ENCODE measurements at places on chromosomes 16 and 17. TPM values are rescaled to one million over a fixed set of nuclear protein-coding genes. Genes with fewer than 3 reads are reported as not detected.

The KCNJ12 gene
- total RNA-seq = 2.8 TPM

DNA sequence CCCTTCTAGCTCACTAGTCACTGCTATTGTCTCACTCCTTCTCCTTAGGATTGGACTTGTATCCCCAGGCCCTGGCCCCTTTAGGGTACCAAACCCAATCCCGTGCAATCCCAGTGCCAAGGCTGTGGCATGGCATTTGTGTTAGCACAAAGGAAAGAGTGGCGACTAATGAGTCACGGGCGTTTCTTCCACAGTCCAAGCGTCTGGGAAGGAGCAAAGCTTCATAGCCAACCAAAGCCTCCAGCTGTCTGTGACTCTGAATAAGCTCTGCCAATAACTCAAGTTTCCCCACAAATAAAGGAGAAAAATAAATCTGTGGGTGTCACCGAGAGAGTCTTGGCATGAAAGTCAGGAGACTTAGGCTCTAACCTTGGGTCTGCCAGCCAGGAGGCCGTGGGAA lies 54.6 kb upstream of the COX10 start:
- no peak for DNase-seq

DNA sequence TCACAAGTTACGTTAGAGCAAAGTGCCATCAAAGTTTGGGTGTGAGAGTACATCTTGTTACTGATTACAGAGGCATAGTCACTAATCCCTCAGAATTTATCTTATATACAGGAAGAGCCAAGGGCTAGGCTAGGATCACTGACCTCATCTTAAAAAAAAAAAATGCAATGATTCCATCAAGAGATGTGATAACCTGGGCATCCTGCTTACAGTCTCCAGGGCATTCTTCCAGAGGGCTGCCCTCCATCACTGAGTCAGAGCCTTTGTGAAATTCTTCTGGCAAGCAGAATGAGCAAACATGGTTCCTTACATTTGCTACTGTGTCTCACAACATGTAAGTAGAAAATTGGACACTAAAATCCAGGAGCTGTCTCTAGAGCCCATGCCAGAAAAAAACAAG lies 410.6 kb downstream of the ZFHX3 start:
- DNase-seq = peak; percentile 45

The SDK2 gene
- total RNA-seq = 0.33 TPM

GRCh38 chr17:48351911-48352332 lies 78.1 kb downstream of the SKAP1 start:
- DNase-seq = peak; percentile 11

The EIF4A3 gene
- total RNA-seq = 186 TPM

GRCh38 chr16:80583466-80583865 lies 42.7 kb downstream of the DYNLRB2 start:
- DNase-seq = peak; percentile 80

The CCDC154 gene
- not detected for total RNA-seq

The PRAC2 gene
- total RNA-seq = not detected

- DNase-seq = no peak
Measured at GRCh38 chr17:74159226-74159840, 44.1 kb upstream of the RPL38 start.

The CFAP97D1 gene
- not detected for total RNA-seq

The KRTAP2-2 gene
- total RNA-seq = not detected

DNA sequence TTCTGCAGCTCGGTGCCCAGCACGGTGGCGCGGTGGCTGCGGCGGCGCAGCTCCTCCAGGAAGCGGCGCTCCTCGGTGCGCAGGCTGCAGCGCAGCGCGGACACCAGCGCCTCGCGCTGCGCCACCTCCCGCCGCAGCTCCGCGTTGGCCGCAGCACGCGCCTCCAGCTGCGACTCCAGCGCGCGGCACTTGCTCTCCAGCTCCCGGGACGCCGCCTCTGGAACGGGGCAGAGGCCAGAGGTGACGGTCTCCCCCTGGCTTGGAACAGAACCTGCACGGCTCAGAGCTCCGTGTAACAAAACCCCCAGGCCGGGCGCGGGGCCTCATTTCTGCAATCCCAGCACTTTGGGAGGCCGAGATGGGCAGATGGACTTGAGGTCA lies 13.2 kb upstream of the CLUH start:
- DNase-seq = peak; percentile 72

The SMIM22 gene
- not detected for total RNA-seq

The NOL3 gene
- 14.7 TPM for total RNA-seq

DNA sequence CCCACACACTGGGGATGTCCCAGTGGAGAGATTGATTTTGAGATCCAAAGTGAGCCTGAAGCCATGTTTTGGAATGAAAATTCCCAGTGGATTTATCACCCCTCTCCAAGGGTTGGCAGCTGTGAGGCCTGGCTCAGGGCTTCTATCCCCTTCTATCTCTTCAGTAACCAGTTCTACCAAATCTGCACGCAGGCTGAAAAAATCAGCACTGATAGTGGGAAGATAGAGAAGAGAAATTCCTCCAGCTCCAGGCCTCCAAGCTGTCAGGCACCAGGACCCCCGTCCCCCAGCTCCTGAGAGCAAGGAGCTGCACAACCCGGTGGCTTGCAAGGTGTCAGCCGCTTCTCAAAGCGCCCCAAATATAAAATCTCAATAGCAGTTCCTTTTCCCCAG lies 1.0 kb downstream of the FLOT2 start:
- DNase-seq = no peak

- no peak for DNase-seq
Measured at GRCh38 chr16:72743011-72743761, 304.7 kb downstream of the ZFHX3 start.

DNA sequence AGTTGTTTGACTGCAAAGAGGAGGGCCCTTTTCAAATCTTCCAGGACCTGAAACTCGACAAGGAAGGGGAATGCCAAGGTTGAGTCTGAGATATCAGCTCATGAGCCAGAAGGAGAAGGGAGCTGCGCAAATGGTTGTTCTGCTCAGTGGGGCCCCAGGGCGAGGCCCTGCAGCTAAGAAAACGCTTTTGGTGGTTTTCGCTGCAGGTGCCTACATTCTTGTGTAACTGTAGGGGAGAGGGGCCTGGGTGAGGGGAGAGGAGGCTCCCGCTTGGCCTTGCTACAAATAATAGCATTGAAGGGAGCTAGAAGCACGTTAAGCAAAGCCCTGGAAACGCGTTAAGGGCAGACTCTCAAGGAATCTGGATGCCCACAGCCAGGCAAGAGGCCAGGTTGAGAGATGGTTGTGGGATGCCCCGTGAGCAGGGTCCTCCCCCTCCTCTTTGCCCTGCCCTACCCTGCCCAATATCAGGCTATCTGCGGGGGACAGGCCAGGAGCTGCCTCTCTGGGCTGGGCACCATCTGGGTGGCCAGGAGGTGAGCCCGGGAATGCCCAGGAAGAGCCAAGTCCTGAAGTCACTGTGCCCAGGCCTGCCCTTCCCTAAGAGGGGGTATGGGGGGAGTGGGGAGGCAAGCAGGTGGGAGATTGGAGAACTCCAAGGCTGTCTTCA lies 21.9 kb downstream of the GPR142 start:
- no peak for DNase-seq

The PYY gene
- total RNA-seq = not detected

The GFER gene
- total RNA-seq = 22.7 TPM

GRCh38 chr17:29012535-29012934 lies 6.7 kb upstream of the SEZ6 start:
- DNase-seq = no peak

The HSD17B2 gene
- total RNA-seq = 0.69 TPM
